Cortex of kidney (tissue), 1 donor: ENCODE measurements at places on chromosomes 7 and 10.

DNA sequence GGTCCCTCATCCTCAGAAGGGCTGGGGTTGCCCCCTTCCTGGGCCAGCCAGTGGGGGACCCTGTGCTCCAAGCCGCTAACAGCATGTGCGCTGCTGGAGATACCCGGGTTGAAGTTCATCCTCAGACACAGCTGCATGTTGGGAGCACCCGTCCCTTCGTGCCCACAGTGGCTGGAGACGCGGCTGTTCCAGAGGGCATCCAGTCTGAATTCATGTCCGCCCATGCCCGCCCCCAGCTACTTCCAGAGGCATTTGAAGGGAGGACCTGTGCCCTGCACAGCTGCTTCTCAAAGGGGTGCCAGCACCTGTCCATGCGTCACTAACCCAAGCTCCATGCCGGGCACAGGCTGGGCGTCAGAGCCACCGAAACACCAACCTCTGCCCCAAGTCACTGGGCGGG lies 68.1 kb upstream of the ADGRA1 start:
- DNase-seq = no peak

- DNase-seq = no peak
Measured at GRCh38 chr7:151038951-151039849, 9.1 kb upstream of the ASIC3 start.

GRCh38 chr10:33008499-33009243 lies 50.6 kb upstream of the ITGB1 start:
- DNase-seq = no peak

DNA sequence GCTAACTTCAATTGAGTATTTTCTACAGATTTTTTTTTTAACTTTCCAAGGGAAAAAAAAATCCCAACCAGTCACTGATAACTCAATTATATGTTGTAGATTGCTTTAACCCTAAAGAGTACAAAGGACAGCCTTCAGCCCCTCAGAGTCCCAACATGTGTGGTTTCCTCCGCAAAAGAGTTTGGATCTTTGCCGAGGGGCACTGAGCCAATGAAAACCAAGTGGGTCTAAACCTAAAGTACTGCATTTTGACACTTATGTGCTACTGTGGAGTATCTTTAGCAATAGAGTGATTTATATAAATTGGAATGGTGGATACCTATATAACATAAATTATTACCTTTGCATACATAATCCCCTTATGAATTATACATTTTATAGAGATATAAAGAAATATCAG lies 91.5 kb downstream of the SEMA3D start:
- no peak for DNase-seq

- no peak for DNase-seq
Measured at GRCh38 chr7:112538726-112539255, 58.0 kb downstream of the LSMEM1 start.

GRCh38 chr10:46239247-46239646 lies 47.5 kb upstream of the ANTXRL start:
- no peak for DNase-seq

- DNase-seq = no peak
Measured at GRCh38 chr7:151631570-151631952, 111.9 kb upstream of the RHEB start.

DNA sequence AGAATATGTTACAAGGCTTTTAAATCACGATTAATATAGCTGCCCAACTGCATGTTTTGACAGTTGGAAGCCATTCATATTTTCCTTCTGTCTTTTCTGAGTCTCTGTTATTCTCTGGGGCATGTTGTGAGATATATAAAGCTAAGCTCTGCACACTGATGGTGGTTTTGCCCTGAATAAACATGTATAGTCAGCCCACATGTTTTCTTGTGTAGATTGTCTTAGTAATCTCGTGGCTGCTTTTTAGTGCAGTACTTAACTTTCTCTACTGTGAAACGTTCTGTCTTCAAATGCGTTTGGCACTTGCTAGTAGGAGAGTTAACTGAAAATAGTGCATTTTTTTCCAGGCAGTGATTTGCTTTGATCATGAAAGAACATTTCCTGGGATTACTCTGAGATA lies 268.5 kb downstream of the DNAJB9 start:
- DNase-seq = no peak

DNA sequence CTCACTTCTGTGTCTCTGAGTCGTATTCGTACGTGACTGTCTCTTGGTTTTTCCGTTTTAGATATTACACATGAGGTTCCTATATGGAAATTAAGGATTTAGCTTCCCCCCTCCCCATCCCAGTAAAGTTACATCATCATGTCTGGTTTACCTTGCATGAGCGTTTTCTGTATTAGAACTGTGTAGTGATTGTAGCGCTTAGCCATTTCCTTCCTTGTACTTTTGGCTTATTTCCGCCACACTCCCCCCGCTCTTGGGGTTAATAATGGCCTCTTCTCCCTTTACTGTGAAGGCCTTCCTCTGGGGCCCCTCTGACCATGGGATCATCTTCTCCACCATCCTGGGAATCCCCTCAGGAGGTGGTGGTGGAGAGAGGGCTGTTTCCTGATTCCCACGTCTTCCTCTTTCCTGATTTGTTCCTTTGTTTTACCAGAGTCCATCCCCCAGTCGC lies 27.2 kb upstream of the AP5Z1 start:
- no peak for DNase-seq

GRCh38 chr7:132009778-132010177 lies 453.4 kb upstream of the PODXL start:
- DNase-seq = no peak

DNA sequence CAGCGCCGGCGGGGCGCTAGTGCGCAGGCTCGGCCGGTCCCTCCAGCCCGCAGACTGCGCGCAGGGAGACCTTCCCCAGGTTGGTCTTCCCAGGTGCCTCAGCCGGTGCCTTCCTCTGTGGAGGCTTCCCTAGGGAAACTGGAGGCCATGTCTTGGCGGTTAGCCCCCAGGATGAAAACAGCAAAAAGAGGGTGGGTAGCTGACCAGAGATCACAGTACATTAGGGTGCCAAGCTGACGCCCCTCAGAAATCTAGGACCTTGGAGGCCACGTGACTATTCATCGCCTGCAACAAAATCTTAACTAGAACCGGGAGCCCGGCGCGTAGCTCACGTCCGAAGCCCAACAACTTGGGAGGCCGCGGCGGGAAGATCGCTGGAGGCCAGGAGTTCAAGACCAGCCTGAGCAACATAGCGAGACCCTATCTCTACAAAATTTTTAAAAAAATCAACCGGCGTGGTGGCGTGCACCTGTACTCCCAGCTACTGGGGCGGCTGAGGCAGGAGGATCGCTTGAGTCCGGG lies 327 bp upstream of the FIS1 start:
- DNase-seq = no peak

DNA sequence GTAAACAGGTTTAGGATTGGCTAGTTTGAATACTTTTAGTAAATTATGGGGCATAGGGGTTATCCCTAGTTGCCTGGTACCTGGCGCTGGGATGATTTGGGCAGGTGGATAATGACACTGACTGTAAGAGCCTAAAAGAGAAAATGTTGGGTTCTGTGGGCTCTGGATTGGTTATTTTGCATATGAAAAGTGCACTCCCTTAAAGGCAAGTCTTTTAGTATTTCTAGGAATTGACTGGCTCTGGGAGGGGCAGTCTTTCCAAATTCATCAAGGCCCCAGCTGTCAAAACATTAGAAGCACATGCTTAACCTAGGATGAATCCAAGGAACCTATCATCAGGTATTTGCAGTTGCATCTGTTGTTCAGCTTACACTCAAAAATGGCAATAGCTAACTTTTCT lies 454.6 kb upstream of the SORCS1 start:
- no peak for DNase-seq

DNA sequence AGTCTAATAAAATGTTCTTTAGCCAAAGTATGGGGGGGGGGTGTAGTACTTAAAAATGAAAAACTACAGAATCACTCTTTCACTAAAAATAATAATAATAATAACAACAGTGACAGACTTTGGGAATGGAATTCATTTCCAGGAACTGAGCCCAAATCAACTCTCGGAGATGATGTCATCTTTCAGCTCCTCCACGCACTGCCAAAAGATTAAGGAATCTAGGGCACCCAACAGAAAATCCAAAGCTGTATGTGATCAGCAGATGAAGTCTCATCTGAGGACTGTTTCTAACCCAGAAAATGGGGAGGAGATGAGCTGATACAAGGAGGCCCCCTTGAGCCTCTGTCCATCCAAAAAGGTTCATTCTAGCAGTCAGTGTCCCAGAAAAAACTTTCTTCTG lies 54.5 kb downstream of the GRB10 start:
- no peak for DNase-seq

GRCh38 chr10:118832241-118832651 lies 77.5 kb upstream of the CACUL1 start:
- no peak for DNase-seq

DNA sequence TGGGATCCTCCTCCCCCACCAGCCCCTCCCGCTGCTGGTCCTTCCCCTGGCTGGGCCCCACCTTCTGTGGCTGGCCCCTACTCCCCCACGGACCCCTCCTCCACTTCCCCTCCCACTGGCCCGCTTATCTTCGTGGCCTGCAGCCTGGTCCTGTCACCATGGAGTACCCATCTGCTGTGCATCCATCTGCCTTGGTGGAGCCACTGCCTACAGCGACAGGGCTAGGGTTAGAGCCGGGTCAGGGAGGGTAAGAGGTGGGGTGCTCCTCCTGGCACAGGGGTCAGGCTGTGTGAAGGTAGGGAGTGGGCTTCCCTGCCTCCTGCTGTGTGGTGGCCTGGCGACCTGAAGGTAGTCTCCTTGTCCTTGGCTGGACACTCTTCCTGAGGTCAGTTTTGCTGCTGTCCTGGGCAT lies 5.2 kb downstream of the ADCY1 start:
- no peak for DNase-seq

DNA sequence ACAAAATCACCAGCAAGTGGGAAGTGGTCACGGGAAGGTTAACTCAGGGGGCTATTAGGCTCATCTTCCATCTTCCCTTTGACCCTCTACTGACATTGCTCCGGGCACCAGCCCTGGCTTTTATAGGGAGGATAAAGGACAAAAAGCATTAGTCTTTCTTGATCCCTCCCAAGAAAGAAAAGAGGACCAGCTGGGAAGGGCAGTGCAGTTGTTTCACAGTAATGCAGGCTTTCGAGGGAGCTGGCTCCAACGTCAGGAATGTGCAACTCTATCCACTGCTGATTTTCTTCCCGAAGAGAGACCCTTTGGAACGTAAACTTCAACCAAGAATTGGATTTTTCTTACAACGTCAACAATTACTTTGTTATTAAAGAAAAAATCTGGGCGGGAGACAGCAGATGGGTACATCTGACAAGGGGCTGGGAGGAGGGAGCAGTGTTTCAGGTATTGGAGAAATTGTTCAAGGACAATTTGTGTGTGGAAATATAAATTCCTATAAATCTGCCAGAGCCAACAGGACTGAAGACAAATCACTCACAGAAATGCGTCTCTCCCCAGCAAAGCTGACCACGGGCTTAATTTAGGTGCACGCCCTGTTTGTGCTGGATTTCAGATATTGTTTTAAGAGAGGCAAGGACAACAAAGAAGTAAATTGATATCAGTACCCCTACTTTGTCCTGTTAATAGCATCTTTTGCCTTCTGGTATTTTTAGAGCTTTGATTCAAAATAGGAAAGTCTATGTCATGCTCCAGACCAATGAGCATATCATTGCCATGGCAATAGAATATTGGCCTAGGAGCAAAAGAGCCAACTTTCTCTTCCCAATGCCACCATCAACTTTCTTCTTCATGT lies 23.4 kb upstream of the ARID5B start:
- DNase-seq = no peak

DNA sequence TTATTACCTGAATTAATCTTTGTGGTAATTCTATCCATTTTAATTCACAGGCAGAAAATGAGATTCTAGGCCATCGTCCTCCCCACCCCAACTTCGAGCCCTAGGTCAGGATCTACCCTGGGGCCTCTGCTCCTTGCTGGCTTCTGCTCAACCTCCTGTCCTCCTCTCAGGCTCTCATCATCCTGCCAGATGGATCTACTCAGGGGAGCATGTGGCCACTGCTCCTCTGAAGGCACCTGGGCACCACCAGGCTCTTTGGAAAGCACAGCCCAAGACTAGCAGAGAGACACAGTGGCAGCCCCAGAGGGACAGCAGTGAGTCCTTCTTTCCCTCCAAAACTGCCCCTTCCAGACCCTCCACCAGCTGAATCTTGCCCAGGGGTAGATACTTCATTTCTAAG lies 248.2 kb downstream of the TCERG1L start:
- DNase-seq = no peak

DNA sequence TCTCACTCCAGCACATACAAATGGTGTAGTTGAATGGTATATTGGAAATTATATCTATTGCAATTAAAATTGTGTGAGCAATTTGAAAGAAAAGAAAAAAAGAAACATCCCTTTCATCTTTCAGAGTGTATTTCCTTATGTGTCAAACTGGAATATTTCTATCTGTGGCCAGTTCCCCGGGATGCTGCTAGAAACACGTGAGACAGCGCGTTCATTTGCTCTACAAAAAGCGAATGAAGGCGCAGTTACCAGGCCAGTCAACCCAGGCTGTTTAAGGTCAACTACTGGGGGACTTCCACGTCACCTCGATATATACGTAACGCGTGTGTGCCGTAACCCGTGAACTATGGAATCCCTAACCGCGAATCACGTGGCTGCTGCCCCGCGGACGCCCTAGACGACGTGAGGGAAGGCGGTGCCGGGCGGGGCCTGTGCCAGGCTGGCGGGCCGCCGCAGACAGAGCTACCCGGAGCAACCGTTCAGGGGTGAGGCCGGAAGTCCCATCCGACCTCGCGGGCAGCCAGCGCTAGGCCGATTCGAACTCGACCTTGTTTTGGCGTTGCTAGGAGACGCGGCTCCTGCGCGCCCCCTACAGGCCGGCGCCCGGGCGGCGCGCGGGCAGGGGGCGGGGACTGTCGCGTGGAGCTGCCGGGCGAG lies 1.1 kb upstream of the ARL4A start:
- DNase-seq = no peak

GRCh38 chr7:40019558-40019957 lies 69.5 kb downstream of the CDK13 start:
- DNase-seq = no peak

- DNase-seq = no peak
Measured at GRCh38 chr10:126407831-126408230, 19.6 kb upstream of the ADAM12 start.

DNA sequence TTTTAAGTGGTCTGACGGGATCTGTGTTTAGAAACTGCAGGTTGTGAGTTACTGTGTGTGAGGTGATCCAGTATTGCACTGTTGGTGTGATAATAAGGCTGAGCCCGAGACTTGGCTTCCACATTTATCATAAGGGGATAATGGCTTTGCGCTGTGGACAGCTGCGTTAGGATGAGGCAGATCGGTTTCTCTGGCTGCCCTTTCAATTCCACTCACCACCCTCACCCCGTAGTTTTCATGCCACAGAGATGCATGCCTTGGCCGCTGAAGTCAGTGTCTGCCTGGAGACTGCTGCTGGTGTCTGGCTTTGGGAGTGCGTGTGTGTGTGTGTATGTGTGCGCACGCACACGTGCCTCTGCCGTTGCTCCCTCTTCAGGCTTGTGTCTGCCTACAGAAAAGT lies 273.0 kb downstream of the CCDC3 start:
- DNase-seq = no peak

GRCh38 chr10:14879124-14879927 lies 660 bp downstream of the SUV39H2 start:
- DNase-seq = no peak

- DNase-seq = no peak
Measured at GRCh38 chr7:92723943-92724342, 112.4 kb downstream of the CDK6 start.

- DNase-seq = no peak
Measured at GRCh38 chr7:105524840-105525239, 2.8 kb upstream of the PUS7 start.
